ENCODE measurements at places on chromosomes 3 and 15.
A peak's percentile ranks its signal among the peaks of the same experiment; 100 is the strongest.

DNA sequence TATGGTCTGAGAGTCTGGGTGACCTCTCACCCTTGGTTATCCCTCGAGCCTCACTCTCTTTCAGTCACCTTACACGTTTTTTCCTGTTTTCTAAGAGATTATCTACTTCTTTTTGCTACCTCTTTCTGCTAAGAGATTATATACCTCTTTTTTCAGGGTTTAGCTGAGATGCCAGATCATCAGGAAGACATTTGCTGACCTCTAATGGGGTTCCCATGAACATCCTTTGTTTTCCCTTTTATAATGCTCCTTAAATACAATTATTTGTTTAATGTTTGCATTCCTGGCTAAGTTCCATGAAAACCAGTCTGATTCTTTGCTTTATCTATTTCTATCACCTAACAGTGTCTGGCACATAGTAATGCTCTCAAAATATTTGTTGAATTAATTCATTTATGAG, 39.6 kb downstream of the LEKR1 start:
- no peak for DNase-seq

DNA sequence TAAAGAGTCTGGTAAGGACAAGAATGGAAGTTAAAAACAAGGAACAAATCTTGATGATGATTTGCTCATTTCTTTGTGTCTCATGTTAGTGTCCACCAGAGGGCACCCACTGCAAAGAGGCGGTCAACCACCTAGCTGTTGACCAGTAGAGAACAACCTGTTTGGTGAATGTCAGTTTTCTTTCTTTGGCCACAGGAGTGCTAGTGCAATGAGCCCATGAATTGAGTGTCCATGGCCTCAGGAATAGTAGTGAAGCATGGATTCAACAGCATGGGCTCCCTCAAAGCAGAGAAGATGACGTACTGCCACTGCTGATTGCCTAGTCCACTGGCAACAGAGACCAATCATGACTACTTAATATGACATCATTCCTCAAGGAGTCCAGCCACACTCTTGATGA, 10.7 kb upstream of the CNTN6 start:
- peak; percentile 61 for DNase-seq

DNA sequence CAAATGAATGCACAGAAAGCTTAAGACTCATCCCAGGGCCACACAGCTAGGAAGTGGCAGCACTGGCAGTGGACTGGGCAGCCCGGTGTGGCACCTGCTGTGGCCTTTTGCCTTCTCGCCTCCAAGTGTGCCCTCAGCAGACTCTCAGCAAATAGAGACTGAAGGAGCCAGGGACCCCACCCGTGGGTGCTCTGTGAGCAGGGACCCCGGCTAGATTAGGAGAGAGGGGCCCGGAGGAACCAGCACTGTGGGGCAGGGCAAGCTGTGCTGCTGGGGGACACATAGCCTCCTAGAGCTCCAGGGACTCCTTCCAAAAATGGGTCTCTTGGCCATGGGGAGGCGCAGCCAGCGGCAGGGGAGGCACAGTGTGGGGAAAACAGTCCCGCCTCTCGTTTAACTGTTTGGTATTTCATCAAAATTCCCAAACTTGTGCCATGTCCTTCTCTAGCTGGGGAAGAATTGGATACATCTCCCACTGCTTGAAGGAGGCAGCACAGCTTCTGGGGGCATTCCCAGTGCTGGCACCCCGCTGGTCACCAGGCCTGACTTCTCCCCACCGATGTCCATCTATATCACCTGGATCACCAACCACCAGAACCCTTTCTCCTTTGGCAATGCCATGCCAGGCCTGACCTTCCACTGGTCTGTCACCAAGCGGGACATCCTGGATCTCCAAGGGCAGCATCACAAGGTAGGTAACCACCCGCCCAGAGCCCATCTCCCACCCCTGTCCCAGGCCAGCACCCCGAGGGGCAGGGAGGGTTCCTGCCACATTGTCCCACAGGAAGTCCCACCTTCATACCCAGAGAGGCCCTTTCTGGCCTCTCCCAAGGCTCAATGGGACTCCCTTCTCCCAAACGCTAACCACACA, 12.0 kb upstream of the TXNRD3 start:
- no peak for DNase-seq

- peak; percentile 28 for DNase-seq
Measured at GRCh38 chr3:177474652-177475355, 277.5 kb upstream of the TBL1XR1 start.

GRCh38 chr3:72187131-72187530, 402.2 kb upstream of the PROK2 start:
- DNase-seq = peak; percentile 32

DNA sequence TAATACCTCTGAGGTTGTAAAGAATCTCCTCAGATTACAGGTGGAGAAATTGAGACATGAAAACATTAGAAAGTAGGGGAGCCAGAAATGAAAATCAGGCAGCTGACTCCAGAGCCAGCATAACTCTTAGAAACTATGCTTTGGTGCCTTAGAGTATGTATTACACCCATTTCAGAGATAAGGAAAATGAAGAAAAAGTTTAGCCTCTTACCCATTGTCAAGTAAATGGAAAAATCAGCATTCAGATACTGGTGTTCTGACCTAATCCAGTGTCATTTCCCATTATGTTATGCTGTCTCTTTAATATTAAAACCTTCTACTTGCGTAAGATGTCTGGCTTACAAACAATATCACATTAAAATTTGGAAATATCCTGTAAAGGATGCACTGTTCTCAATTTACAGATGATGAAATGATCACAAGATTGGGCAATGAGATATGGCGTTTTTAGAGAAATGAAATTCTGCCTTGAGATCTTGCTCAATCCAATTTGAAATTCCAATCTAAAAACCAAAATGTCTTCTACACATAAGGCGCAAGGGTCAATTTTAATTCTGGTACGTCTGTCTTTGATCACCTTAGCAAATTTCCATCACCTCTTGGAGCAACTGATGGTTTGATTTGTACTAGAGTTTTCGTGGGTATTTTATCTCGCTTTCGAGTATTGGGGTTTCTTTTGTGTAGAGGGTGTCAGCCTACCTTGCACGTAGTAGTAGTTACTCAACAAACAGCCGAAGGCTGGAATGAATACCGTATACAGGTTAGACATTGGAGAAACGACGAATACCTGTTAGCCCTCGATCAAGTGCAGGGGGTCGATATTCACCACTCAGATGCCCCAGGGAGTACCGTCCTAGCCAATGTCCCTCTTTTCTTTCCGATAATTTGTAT, 902 bp upstream of the ZCWPW2 start:
- DNase-seq = no peak

- no peak for DNase-seq
Measured at GRCh38 chr3:50161320-50161719, 6.2 kb downstream of the SEMA3F start.

- peak; percentile 54 for DNase-seq
Measured at GRCh38 chr3:49629866-49630265, 44.3 kb upstream of the APEH start.

GRCh38 chr15:45588219-45588875, 1.2 kb downstream of the BLOC1S6 start:
- DNase-seq = peak; percentile 23

DNA sequence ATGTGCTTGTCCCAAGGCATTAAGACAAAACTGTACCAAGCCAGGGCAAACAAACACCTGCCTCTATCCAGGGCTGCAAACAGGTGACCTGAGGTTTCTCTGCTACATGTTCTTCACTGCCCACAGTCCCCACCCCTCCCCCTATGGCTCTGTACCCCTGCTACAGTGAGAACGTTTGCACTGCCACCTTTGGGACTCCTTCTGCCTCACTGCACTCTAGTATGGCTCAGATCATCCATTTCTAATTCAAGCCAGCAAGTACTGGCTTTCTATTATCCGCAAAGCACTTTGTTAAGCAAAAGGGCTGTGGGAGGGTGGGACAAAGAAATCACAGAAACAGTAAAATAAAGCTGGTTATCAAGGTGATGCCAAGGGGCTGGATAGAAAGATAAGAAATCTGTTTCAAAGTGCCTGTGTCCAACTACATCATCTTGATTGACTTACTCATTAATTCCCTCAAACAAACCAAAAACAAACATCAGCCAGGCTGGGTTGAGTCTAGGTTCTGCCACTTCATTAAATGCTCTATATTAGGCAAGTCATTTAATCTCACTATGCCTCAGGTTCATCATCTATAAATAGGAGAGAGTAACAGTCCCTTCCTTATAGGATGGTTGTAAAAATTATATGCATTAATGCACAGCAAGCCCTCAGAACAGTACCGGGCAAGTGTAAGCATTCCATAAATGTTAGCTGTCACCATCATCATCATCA, 95.3 kb downstream of the PDZRN3 start:
- no peak for DNase-seq

- DNase-seq = peak; percentile 57
Measured at GRCh38 chr3:61247191-61247590, 4.1 kb downstream of the FHIT start.

DNA sequence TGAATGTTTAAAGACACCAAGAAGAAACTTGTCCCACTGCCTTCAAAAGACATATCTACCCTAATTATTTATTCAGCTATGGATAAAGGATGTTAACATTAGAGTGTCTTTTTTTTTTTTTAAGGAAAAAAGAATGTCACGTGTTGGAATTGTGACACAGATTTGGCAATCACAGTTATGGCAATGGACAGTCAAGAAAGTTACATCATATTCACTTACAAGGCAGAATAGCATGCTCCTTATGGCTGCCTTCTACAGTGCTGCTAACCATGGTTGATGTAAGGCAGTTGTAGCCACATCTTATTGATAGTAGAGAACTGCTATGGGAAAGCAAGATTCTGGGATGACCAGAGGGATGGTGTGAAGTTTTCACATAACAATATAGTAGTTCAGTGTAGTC, 128.8 kb upstream of the ZBTB20 start:
- no peak for DNase-seq

- no peak for DNase-seq
Measured at GRCh38 chr15:48643206-48643605, 2.3 kb downstream of the FBN1 start.

- no peak for DNase-seq
Measured at GRCh38 chr3:166902374-166902773, 477.7 kb downstream of the ZBBX start.

- DNase-seq = no peak
Measured at GRCh38 chr15:29278436-29279105, 8.9 kb upstream of the NSMCE3 start.

GRCh38 chr3:184531626-184532280, 29.8 kb upstream of the EPHB3 start:
- no peak for DNase-seq

DNA sequence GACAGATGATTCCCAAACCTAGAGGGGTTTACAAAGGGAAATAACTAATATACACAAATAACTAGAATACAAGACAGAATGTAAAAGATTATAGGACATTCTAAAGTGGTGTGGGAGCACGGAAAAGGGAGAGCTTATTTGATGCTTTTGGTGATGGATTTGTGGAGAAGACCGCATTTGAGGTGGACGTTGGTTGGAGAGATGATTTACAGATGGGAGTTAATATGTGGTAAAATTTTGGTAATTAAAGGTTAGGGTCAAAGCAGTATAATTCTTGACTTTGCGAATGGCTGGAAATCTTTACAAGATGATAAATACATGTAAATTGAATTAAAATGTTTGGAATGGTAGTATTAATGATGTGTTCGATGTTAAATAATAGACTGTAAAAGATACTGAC, 1.2 kb downstream of the KNL1 start:
- no peak for DNase-seq

DNA sequence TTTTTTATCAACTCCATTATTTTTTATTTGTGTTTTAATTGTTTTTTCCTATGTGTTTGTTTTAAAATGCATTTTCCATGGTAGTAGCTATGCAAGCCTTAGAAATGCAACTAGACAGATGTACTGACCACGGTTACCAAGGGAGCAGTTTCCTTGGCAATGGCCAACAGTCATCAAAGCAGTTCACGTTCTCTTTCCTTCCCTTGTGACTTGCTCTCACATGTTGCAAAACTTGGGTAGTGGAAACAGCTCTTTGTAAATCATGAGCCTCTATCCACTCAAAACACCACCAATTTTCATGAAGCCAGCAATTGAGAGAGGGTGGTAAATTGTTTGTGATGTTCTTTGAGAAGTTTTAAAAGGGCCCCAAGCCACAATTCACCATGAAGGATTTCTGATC, 499.4 kb upstream of the MDFIC2 start:
- DNase-seq = no peak

DNA sequence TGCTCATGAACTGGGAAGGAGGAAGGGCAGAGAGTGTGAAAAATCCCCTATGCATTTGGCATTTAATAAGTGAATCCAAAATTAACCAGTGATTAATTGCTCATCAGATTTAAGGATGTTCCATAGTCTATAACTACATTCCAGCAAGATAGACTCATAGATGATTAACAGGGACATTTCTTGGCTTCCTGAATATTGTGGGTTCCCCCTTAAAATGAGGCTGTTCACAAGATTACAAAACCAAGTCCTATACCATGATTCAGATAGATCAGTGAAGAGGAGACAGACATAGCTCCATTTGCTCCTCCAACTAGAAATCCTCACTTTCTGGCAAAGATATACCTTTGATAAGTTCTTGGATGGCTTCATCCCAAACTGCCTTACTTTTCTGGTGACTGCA, 15.4 kb downstream of the RASGRP1 start:
- DNase-seq = no peak

DNA sequence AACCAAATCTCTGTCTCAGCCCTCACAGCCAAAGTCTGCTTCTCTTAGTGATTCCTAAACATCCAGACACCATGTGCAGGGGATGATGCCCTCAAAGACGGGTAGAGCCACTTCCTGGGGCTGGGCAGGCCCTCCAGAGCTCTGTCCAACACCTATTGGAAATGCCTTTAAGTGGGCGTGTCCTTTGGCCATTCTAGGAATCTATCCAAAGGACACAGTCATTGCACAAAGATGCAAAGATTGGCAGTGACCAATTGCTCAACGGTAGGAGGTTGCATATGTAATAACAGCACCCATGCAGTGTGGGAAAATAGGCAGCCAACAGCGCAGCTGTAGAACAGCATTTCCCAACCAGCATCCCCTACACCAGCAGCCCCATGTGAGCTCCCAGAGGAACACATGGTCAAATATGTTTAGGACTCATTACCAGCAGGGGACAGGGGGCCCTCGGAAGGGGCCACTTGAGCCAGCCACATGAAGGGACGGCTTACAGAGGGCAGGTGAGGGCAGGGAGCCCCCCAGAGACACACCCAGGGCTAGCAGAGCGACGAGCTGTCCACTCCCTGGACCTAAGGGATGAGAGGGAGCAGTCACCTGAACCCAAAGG, 142.8 kb upstream of the IQSEC1 start:
- DNase-seq = no peak

DNA sequence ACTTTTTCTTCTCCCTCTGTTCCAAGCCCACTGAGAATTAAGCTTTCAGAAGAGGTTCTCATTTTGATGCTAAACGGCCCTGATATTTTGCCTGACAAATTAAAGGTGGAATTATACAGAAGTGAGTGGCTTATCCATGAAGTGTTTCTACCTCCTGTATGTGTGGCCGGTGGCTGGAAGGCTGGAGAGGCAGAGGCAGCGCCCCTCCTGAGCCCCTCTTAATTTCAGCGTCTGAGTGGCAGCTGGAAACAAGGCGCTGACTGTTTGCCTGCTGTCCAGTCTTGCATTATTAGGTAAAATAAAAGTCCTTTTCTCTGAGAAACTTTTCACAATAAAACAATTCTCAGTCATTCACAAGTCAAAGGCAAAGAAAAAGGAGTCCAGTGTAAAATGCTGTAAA, 685.7 kb downstream of the MCTP2 start:
- no peak for DNase-seq

All from NCI-H82 (cell line).